ENCODE measurements at places on chromosomes 12 and 14.

GRCh38 chr14:71658261-71658860, 273.9 kb upstream of the RGS6 start:
- DNase-seq: peak; percentile 33

- peak; percentile 42 for DNase-seq
Measured at GRCh38 chr12:88889326-88890110, 309.2 kb upstream of the KITLG start.

DNA sequence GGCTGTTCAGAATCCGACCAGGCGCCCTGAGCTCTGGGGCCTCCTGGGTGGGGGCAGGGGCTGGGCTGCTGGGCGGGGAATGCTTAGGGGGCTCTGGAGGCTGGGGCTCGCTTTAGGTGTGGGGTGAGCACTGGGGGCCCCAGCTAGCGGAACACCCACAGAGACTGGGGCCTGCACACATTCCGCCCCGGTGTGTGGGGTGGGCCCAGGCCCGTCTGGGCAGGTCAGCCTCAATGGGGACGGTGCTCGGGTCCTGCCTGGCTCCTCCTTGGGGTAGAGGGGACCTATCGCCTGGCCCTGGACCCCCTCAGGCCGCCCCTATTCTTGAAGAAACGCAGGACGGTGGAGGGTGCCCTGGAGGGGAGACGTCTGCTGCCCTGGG, 364.8 kb downstream of the TMEM121 start:
- no peak for DNase-seq

GRCh38 chr14:96754162-96754844, 42.9 kb upstream of the VRK1 start:
- DNase-seq: peak; percentile 20

DNA sequence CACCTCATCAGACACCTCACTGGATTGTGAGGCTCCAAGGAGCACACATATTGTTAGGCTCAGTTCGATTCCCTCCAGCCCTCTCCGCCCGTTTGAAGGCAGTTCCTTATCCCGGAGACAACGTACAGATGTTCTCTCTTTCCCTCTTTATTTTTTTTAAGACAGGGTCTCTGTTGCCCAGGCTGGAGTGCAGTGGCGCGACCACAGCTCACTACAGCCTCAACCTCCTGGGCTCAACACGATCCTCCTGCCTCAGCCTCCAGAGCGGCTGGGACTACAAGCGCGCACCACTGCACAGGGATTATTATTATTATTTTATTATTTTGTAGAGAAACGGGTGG, 718 bp upstream of the TROAP start:
- no peak for DNase-seq

- DNase-seq: no peak
Measured at GRCh38 chr12:29463198-29463597, 34.3 kb downstream of the OVCH1 start.

- no peak for DNase-seq
Measured at GRCh38 chr14:59869381-59870255, 958 bp downstream of the RTN1 start.

GRCh38 chr12:54015018-54015931, 6.5 kb downstream of the HOXC8 start:
- DNase-seq: no peak

DNA sequence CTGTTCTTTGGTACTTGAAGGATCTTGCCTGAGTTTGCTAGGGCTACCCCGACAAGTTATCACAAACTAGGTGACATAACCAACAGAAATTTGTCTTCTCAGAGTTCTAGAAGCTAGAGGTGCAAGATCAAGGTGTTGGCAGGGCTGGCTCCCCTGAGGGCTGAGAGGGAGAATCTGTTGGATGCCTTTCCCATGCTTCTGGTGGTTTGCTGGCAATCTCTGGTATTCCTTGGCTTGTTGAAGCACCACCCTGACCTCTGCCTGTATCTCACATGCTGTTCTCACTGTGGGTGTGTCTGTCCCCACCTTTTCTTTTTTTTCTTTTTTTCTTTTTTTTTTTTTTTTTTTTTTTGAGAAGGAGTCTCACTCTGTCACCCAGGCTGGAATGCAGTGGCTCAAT, 81.2 kb downstream of the VCPKMT start:
- no peak for DNase-seq

DNA sequence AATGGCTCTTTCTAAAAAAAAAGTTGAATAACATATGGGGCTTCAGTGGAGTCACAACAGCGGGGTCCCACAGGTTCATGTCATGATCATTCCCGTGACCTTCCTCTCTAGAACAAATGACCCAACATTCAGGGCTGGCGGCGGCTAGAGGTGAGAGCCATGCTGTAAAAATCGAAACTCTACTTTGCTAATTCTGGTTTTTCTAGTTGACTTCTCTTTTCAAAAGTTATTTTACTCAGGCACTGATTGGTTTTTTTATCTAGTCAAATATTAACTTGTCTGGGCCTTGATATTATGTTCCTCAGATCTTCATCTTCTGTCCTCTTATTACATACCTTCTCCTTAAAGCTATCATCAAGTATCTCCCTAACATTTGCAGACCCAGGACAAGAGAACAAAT, 402.9 kb upstream of the SOX5 start:
- DNase-seq: no peak

DNA sequence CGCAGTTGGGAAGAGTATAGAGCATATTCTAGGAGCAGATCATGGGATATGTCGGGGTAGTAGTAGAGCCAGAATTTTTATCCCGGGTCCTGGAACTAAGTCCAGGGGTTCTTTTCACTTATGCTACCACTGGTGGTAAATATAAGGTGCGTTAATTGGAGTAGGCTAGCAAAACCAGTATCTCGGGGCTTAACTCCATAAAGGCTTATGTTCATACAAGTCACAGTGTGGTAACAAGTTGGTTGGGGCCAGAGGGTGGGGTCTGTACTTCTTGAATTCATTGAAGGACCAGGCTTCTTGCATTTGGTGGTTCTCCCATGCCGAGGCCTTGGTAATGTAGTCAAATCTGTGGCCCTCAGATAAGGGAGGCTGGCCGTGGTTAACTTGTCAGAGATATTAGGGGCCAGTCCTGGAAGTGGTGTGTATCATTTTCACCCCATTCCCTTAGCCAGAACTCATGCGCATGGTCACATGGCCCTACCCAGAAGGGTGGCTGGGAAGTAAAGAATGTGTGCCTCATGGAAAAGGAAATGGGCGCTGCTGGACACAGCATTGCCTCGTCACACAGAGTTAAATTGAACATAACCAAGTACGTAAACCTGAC, 1.5 kb upstream of the ZNF641 start:
- DNase-seq: no peak

GRCh38 chr12:124529565-124530276, 37.7 kb downstream of the NCOR2 start:
- no peak for DNase-seq

- no peak for DNase-seq
Measured at GRCh38 chr12:12822886-12823285, 9.7 kb downstream of the DDX47 start.

DNA sequence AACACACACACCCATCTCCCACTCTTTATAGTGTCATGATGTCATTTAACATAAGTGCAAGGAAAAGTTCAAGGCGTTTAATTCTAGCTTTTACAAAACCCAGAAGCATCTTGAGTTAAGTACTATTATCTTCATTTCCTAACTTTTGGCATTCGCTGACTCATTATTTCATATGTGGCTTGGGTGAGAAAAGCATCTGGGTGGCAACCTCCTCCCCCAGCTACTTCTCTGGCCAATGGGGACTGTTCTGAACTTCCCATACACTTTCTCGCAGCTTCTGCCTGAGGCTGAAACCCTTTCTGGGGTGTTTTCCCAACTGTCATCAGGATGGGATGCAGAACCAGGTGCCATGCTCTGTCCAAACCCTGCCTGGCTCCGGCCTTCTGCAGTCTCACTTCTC, 2.8 kb upstream of the MARK3 start:
- peak; percentile 76 for DNase-seq

DNA sequence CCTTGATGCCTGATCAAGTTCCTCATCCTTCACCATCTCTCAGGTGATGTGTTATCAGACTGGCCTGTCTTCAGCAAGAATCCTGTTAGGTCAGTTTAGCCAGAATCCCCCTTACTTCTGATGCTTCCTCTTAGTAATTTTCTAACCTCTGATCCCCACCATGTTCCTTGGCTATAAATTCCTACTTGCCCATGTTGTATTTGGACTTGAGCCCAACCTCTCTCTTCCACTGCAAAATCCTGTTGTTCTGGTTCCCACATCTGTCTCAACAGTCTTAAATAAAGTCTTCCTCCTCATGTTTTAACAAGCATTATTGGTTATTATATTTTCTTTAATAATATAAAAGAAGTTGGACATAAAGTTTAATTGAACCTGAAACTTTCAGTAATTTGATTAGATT, 987.8 kb upstream of the USP15 start:
- DNase-seq: no peak

DNA sequence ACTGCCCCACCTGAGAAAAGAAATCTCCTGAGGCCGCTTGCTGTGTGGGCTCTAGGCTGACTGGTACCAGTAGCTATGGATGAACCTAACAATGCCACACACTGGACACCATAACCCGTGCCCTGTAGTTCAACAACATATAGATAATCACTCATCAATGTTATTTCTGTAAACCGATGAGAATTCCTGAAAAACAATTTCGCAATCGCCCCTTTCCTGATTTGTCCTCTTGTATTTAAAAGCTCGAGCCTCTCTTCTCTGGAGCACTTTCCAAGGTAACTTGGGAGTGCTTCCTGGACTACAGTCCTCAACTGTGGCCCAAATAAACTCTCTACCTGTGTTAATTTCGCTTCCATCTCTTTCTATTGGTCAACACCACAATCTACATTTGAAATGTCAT, 26.1 kb upstream of the PPP2R5C start:
- DNase-seq: no peak

DNA sequence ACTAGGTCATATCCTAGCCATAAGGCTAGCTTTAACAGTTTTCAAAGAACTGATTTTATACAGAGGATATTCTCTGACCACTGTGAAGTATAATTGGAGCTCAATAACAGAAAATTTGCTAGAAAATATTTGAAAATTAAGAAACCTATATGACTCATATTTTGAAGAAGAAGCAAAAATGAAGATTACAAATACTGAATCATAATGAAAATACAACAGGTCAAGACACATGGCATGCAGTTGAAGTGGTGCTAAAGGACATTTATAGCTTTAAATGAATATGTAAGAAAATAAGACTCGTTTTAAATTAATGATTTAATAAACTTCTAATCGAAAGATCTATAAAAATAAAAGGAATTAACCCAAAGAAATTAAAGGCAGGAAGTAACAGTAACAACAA, 1234.6 kb downstream of the SLC16A7 start:
- DNase-seq: peak; percentile 37

DNA sequence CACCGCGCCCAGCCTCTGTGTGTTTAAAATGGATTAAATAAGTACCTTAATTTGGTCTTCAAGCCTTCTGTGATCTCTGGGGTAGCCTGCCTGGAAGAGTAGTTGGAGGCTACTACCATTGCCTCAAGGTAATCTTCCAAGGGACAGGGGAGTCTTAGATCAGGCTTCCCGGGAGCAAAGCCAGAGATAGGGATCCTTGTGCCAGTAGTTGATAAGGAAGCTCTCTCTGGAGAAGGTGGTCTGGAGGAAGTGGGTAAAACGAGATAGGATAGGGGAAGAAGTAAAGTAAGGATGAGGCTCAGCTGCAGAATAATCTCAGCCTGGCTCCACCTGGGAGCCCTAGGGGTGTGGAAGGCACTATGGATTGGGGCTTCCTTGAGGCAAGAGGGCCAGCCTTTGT, 38.5 kb downstream of the FOS start:
- DNase-seq: no peak

DNA sequence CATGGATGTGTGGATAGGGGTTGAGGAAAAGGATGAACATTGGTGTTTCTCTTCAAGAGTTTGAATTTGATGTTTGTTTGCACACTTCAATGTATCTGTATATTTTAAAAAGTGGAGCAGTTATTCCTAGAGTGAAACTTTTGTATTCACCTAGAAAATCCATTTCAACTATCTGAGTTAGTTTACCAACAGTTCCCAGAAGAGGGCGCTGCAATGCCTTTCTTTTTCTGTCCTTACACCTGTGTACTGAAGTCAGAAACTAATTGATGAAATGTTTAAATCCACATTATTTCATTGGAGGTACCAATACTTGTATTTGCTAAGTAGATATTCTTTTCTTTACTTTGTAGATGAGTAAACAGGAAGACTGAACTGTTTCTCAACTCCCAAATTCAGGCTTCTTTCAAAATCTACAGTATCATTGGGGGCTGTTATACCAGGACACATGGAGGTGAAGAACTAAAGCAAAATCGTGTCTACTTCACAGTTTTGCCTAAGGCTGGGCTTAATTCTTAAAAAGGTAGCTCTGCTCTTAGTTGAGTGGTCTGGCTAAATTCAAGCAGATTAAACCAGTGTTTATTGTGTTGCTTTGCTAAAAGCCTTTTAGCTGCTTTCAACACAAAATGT, 26.6 kb upstream of the KLRB1 start:
- DNase-seq: peak; percentile 42

- DNase-seq: no peak
Measured at GRCh38 chr14:69429643-69430042, 31.2 kb downstream of the SLC39A9 start.

- DNase-seq: no peak
Measured at GRCh38 chr14:97477353-97477752, 680.2 kb downstream of the VRK1 start.

GRCh38 chr14:101813833-101814232, 52.3 kb downstream of the PPP2R5C start:
- DNase-seq: no peak

DNA sequence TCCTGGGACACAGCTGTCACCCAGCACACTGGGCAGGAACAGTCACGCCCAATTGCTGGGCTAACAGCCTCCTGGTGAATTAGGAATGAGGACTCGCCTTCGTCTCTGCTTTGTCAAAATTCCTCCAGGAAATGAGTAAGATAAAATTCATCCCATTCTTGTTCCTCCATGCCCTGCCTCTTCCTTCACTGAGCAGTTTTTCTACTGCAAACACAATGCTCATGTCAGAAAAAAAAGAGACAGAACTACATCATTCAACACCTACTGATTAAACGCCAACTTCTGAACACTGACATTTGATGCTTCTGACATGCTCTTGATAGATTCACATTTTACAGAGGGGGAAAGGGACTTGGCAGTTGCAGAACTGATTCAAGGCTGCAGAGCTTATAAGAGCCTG, 37.5 kb upstream of the DTX1 start:
- peak; percentile 48 for DNase-seq

DNA sequence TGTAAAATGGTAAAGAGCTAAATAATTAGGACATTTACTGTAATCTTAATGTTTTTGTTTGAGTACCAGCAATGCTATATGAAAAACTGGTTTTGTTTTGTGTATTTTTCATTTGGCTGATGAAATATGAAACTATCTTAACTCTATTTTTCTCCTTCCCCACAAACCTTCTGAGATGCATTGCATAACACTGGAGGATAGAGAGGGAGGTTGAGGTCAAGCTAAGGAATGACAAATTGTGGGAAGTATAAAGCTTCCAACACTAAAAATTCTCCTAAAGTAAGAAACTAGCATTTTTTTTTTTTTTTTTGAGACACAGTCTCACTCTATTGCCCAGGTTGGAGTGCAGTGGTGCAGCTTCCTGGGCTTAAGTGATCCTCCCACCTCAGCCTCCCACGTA, 31.5 kb upstream of the SRP54 start:
- DNase-seq: peak; percentile 4

- DNase-seq: peak; percentile 2
Measured at GRCh38 chr12:41402801-41403200, 214.7 kb downstream of the PDZRN4 start.

- no peak for DNase-seq
Measured at GRCh38 chr12:41556176-41556575, 368.1 kb downstream of the PDZRN4 start.

- DNase-seq: no peak
Measured at GRCh38 chr12:108548954-108549521, 11.9 kb downstream of the SART3 start.

- DNase-seq: no peak
Measured at GRCh38 chr12:80041071-80041470, 58.3 kb upstream of the OTOGL start.

All from fibroblast of skin of back (primary cell).